Right ventricle myocardium superior (tissue), 1 donor: ENCODE measurements at places on chromosomes 12 and 14. TPM values are rescaled to one million over a fixed set of nuclear protein-coding genes. Genes with fewer than 3 reads are reported as not detected.

CYP27B1 gene
- not detected for total RNA-seq

TMBIM6 gene
- 233 TPM for total RNA-seq

GRIP1 gene
- 4.1 TPM for total RNA-seq

LRRC9 gene
- not detected for total RNA-seq

NKX2-1 gene
- total RNA-seq = not detected

GRCh38 chr14:74223016-74223415 is 16.2 kb upstream of the VSX2 start:
- DNase-seq = no peak

DNA sequence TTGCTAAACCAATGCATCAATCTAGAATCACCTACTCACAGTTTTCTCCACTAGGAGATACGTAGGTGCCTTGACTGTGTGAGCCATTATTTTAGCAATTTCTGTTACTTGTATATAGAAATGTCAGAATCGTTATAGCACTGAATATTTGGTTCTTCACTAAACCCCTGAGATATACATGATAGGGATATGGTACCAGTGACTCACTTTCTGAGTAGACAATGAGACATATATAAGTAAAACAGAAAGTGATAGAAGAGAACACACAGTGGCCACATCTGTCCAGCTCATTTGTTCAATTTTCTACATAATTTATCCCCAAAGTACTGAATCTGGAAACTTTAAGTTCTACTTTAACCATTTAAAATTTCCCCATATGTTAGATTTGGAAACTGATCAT is 1505.5 kb upstream of the TMEM132C start:
- DNase-seq = no peak

GRCh38 chr14:75289840-75290388 is 11.3 kb downstream of the FOS start:
- DNase-seq = no peak

- no peak for DNase-seq
Observed at GRCh38 chr12:80064269-80064668, 35.1 kb upstream of the OTOGL start.

DNA sequence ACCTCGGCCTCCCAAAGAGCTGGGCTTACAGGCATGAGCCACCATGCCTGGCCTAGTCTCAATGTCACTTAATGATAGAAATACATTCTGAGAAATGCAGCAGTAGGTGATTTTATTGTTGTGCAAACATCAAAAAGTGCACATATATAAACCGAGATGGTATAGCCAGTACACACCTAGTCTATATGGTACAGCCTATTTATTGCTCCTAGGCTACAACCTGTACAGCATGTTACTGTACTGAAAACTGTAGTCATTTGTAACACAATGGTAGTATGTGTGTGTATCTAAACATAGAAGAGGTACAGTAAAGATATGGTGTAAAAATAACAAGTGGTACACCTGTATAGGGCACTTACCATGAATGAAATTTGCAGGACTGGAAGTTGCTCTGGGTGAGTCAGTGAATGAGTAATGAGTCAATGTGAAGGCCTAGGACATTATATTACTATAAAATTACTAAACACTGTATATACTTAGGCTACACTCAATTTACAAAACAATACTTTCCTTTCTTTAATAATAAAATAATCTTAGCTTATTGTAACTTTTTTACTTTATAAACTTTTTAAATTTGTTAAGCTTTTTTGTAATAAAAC is 166.7 kb upstream of the SYT1 start:
- DNase-seq = no peak
